Activated naive CD4-positive, alpha-beta T cell treated with Interleukin-2 at 50 U/mL for 16 hours (primary cell): ENCODE measurements at places on chromosomes 2 and 18.

DNA sequence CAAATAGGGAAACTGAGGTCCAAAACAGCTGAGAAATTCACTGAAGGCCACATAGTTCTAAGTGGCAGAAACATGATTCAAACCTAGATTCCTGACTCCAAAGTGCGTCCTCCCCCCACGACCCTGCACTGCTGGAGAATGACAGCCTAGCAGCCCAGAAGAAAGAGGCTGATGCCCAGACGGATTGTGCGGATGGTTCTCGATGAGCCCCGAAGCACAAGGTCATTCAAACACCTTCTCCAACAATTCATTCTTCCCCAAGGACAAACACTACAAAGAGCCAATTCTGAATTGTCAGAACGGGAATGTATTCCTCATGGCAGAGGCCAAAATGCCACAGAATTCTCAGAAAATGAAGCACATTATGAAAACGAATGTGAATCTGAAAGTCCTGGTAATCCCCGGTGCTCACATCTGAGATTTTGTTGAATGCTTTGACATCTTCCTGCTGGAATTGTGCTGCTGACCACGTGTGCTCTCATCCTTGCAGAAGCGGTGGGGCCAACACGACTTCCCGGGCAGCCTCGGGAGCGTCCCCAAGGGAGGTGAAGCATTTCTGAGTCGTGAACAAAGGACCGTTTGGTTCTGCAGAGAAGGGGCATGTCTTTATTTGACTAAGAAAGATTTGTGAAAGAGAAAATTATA is 337.0 kb downstream of the EIPR1 start:
- no peak for DNase-seq

DNA sequence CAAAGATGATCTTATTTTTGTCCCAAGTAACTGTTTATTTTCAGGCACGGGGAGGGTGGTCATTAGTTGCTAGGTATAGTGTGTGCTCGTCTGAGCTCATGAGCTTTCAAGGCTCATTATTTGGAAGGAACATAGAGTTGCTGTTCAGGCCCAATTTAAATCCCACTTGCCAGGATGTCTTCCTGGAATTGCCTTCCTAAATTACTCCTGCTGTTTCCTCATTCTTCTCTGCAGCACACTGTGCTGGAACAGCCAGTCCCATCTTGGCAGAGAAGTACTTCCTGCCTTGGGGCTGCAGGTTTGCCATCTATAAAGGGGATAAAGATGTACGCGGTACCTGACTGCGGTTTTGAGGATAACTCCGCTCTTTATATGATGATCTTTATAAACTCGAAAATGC is 37.3 kb downstream of the GREB1 start:
- no peak for DNase-seq

GRCh38 chr2:130836501-130837174 is at the start of gene ARHGEF4:
Gene ARHGEF4, plus strand, starts transcription at chr2:130836914. Its CDS starts 40 bp downstream, at chr2:130836954.
- DNase-seq, result peak; percentile 16

DNA sequence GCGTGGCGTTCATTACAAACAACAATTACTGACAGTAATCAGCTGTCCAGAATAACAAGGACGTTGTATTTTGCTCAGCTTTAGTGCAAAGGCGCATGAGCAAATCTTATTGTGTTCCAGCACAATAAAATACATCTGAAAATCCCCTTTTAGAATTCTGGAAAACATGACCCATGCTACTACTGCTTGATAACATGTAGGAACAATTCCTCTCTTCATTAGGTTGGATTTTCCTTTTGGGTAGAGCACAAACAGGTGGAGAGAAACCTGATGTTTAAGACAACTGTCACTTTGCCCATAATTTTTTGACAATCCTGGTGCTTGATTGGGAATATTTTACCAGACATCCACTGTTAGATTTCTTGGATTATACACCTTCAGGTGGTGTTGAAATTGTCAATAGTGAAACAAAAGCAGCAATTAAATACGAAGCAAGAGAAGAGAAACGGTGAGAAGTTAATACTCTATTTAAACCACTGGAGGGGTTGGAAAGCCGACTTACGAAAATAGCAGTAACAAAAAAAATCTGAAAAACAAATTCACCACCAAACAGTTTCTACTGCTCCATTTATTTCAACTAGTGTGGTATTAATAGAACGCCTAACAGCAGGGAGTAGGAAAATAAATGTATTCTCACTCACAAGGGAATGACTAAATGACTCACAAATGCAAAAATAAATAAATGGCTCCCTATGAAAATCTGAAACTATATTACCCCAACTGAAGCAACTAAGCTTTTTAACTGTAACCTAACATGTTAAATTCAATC is 102.7 kb downstream of the CPO start:
- no peak for DNase-seq
